Activated CD8-positive, alpha-beta memory T cell treated with anti-CD3 and anti-CD28 coated beads, Interleukin-2, amount 10 ng/mL, durations not matched to agents 7 days and 5 days (primary cell): ENCODE measurements at places on chromosomes 2 and 18. TPM values are rescaled to one million over a fixed set of nuclear protein-coding genes. Genes with fewer than 3 reads are reported as not detected.

DNA sequence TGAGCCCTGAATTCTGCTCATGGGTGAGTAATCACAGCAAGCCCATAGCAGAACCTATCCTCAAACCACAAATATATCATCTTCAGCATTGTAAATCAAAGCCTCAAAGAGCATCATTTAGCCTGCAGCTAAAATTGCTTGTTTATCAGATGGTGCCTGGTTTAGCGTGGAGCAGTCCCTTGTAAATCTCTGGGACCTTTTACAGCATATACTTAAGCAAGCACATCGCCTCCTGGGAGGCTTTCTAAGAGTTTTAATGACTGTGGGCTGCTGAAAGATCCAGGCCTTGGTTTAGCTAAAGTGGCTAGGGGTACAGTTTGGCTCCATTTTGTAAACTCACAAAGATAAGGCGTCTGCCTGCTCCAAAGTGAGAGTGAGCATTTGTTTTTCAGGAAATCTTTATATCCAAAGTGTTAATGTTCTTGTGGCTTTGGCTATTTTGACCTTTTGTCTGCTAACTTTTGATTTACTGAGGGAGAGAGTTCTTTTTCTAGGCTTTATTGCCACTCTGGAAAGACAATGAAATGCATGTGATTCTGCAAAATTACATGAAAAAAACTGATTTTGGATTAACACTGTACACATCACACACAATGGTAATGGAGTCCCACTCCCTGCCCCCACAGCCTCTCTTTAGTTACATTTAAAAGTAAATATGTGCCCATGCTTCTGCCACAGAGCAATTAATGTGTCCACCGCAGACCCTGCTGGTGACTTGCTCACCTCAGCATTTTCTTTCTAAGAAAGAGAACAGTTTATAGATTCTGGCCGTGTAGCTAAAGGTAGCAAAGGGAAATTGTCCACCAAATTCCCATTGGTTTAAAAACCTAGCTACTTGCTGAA is 194.8 kb downstream of the LNPK start:
- H3K4me1 ChIP-seq: no peaks in the 10 kb centered on the region
- DNase-seq: no peak
- no peaks in the 10 kb centered on the region for H3K36me3 ChIP-seq
- peaks cover 10% of the 10 kb centered on the region for H3K27me3 ChIP-seq
- H3K27ac ChIP-seq: no peak overlapping the region
- H3K4me3 ChIP-seq: no peak overlapping the region

GRCh38 chr2:86025229-86025820 is 80.4 kb downstream of the POLR1A start:
- H3K36me3 ChIP-seq: peaks cover 33% of the 10 kb centered on the region
- H3K27ac ChIP-seq: no peak overlapping the region
- no peak for DNase-seq
- no peak overlapping the region for H3K4me3 ChIP-seq

DNA sequence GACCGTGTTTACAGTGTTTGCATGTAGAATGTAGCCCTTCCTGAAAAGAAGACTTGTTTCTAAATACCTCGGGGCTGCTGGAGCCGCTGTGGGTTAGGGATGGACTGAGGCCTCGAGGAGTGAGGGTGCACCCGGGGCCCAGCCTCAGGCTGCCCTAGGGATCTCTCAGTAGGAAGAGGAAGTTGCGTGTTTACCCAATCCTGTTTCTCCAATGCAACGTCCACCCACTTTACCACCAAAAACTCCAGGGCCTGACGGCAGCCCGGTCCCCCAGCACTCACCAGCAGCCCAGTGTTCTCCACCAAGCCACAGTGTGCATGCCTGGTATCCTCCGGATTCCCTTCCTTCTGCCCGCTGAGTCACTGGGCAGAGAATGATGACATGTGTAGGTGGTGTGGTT is 255.8 kb downstream of the GLI2 start:
- H3K27ac ChIP-seq: no peak overlapping the region
- no peak overlapping the region for H3K4me3 ChIP-seq
- no peaks in the 10 kb centered on the region for H3K27me3 ChIP-seq
- no peaks in the 10 kb centered on the region for H3K4me1 ChIP-seq

DNA sequence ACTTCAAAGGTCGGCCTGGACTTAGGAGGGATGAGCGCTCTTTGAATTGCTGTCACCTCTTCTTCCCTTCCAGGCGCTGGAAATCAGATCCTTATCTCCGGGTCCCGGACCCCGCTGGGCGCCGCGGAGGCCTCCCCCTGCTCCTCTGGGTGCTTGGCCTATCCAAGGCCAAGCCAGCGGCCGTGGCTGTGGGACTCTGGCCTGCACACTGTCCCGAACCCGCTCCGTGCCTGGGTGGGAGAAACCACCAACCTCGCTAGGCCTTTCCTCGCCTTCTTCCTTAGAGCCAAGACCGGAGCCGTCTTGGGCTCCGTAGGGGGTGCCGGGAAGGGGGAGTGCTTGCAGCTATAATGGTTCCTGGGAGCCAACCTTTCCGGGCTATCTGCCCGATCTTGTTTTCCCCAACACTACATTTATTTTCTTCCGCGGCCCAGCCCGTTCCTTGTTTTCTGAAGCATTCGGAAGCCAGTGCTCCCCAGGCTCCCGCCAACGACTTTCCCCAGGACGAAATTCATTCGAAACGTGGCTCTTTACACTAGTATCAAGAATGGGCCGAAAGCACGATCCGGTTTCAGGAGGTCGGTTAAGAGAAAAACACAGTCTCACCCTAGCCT is 2.4 kb downstream of the OSR1 start:
- H3K4me1 ChIP-seq: peaks cover 27% of the 10 kb centered on the region
- H3K4me3 ChIP-seq: no peak overlapping the region
- peak overlapping the region; percentile 56 for H3K27ac ChIP-seq
- peaks cover 95% of the 10 kb centered on the region for H3K27me3 ChIP-seq

- no peak overlapping the region for H3K4me3 ChIP-seq
- no peaks in the 10 kb centered on the region for H3K27me3 ChIP-seq
- H3K4me1 ChIP-seq: no peaks in the 10 kb centered on the region
- no peak overlapping the region for H3K27ac ChIP-seq
- no peak for DNase-seq
- no peaks in the 10 kb centered on the region for H3K36me3 ChIP-seq
These were observed 1489.7 kb downstream of the LRP1B start for GRCh38 chr2:140641163-140641562.

The EIF2B4 gene
- 38.6 TPM for total RNA-seq
